ENCODE measurements at places on chromosomes 3 and 15.

GRCh38 chr3:150699068-150699639, 4.6 kb downstream of the ERICH6 start:
- no peak for DNase-seq

DNA sequence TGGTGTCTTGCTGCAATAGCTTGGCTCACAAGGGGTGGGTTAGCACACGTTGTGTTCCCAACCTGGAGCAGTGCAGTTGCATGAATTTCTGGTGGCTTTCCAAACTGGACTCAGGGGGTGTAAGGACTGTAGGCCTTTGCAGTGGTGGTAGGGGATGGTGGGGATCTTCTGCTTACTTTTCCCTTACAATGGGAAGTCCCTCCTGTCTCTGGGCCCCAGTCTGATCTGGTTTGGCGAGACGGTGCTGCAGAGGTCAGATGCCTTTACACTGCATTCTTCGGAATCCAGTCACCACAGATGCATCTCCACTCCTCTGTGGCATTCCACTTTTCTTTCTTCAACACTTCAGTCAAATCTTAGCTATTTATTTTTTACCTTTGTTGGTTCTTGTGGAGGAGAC, 132.1 kb downstream of the DOCK3 start:
- DNase-seq: no peak

GRCh38 chr15:100526027-100526481, 2.7 kb downstream of the CERS3 start:
- peak; percentile 84 for DNase-seq

- no peak for DNase-seq
Observed at GRCh38 chr3:134850761-134851160, 55.7 kb downstream of the EPHB1 start.

DNA sequence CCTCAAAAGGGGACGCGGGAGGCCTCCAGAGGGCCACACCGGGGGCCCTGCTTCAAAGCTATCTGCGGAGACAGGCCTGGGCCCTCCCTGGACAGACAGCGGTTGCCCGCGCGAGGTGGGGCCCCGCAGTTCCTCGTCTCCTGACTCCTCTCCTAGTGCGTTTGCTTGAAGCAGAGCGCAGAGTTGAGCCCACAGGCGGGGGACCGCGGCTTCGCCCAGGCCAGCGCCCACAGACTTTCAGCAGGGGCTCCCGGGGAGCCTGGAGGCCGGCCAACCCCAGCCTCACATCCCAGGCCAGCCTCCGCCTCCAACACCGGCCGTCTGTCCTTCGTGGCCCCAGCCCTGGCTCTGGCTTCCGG, 540 bp upstream of the ADAMTS7 start:
- no peak for DNase-seq

DNA sequence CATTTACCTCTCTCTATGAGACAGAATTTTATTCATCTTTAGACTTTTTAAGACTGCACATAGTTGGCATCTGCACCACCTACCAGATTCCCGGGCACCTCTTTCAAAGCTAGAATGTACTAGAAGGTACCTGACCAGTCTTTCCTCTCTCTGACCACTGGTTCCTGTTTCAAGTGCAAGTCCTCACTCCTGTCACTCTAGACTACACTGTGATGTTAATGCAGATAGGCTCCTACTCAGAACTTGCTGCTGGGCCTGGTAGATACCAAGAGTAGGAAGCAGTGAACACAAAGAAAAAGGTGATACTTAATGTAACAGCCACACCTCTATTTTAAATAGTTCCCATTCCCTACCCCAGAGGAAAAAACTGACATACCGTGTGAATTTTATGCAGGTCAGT, 8.1 kb upstream of the TCAIM start:
- DNase-seq: no peak

DNA sequence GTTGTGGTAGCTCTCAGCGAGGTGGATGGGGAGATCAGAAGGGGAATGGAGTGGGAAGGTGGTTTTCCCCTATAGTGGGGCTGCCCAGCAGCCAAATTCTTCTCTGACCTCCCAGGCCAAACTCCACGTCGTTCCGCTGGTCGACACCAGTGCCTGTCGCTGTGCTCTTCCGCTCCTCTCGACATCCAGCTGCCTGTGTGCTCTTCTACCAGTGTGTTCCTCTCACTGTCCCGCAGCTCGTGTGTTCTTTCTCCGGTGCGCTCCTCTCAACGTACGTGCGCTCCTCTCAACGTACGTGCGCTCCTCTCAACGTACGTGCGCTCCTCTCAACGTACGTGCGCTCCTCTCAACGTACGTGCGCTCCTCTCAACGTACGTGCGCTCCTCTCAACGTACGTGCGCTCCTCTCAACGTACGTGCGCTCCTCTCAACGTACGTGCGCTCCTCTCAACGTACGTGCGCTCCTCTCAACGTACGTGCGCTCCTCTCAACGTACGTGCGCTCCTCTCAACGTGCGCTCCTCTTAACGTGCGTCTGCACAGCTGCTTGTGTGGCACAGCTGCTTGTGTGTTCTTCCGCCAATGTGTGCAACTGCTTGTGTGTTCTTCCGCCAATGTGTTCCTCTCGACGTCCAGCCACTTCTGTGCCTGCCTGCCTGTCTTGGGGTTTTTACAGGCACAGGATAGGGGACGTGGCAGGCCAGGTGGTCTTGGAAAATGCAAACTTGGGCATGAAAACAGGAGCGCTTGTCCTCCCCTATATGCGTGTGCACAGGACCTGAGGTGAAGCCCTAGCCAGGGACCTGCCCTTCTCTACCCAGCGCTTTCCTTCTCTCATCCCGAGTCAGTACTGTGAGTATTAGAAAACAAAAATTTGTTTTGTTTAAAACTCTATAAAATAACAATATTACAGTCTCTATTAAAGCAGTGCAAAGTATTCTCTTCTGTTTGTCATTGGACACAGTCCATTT, 991.1 kb downstream of the GBE1 start:
- DNase-seq: no peak

DNA sequence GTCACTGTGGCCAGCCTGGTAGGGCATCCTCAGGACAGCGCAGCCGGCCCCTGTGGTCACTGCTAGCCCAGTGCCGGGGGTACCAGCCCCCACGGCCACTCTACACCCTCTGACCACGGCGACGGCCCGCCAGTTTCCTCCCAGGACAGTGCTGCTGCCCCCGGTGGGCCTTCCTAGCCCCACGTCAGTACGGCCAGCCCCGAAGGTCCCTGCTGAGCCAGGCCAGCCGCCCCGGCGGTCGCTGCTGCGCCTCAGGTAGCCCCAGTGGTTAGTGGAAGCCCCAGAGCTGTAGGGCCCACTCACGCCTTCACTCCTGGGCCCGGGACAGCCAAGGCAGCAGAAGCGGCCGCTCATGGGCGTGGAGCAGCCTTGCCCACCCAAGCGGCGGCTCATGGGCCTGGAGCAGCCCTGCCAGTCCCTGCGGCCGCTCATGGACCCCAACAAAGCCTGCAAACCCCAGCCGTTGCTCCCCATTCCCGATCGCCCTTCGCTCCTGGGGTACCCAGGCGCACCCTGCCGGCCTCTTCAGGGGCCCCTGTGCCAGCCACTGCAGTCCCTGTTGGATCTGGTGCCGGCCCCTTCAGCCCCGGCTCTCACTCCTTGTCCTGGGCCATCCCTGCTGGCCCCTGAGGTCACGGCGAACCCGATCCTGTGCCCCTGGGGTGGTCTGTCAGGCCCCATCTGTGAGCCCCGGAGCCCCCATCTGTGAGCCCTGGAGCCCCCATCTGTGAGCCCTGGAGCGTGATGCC, 9.5 kb upstream of the ROPN1B start:
- no peak for DNase-seq

GRCh38 chr3:179971280-179971679, 65.5 kb downstream of the PEX5L start:
- DNase-seq: no peak

DNA sequence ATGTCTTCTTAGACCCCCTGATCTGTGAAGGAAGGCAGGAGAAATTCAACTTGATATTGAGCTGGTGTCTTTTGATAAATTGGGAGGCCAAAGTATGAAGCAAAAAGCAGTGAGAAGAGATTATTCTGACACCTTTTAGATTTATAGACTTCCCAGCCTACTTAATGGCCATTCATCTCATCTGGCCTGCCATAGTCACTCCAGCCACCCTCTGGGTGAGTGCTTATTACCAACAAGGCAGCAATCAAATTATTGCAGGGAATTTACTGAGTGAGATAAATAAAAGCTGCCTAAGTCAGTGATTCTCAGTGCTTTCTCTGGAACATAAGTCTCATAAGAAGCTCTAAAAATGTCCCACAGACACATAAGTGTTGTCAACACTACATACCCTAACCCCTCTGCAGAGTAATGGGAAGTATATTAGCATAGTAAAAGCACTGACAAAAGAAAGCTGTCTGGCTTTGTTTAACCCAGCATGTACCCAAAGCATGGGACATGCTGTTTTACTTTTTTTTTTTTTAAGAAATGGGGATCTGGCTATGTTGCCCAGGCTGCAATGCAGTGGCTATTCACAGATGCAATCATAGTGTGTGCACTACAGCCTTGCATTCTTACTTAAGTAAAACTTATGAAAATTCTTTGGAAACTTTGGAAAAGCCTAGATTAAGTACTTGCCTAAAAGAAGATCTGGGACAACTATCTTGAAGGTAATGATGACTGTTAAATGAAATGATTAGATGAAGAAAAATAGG, 725.3 kb downstream of the TUSC7 start:
- DNase-seq: no peak

GRCh38 chr15:100759698-100760356, 119.8 kb upstream of the ALDH1A3 start:
- DNase-seq: no peak

DNA sequence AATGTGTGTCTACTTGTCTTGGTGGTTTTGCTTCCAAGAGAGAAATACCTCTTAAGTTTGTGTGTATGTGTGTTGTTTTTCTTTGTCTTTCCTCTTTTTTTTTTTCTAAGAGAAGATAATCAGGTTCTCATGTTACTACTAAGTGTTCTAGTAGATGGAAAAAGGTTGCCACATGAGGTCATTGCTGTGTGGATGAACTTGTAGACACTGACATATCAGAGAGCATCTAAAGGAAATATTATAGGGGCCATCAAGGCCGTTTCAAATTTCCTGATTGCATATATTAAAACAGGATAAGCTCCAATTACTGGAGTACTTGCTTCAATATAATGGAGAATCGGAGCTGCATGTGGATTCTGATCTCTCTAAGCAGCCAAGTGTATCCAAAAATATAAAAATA, 747.5 kb downstream of the NR2F2 start:
- no peak for DNase-seq

GRCh38 chr15:62945063-62945462, 97.5 kb upstream of the TPM1 start:
- no peak for DNase-seq

DNA sequence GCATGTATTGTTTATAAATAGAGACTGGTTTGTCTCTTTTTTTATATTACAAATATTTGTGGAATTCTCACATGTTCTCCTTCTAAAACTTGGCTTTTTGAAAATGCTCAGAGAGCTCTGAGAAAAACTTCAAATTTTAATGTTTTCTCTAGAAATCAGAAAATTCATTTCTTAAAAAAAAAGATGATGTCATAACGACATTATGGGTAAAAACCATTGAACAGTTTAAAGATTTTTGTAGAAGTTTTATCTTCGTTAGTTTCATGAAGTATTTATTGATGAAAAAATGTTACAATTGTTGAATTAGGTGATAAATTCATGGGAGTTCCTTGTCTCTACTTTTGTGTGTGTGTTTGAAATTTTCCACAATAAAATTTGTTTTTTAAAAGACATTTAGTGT, 81.3 kb downstream of the SATB1 start:
- DNase-seq: no peak

DNA sequence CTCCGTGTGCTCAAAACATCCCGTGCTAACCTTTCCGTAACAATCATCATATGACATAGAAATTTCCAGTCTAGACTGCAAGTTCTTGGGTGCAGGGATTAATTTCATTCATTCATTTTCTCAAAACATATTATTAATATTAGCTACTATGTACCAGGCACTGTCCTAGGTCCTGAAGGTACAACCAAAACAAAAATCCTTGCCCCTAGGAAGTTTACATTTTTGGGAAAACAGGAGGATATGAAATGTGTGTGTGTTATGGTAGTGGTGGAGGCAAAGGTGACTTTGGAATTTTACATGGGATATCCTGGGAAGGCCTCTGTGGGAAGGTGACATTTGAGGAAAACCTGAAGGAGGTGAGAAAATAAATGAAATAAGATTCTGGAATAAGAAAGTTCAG, 222.6 kb downstream of the LRRC3B start:
- DNase-seq: no peak

DNA sequence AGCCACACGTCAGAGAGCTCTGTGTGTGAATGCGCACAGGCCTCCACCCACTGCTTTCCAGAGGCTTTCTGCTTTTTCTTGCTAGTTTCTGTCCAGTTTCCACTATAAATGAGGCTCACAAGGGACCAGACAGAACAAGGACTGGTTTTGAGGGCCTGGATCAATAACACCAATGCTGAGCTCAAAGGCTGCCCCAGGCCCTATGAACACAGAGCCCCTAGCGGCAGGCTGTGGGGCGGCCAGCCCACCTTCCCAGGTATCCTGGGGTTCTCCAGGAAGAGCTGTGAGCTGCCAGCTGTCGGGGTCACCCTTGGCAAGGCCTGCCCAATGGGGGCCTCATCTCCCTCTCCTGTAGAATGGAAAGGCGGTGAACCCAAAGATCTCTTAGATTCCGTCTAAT, 2.2 kb upstream of the ITIH3 start:
- DNase-seq: no peak

DNA sequence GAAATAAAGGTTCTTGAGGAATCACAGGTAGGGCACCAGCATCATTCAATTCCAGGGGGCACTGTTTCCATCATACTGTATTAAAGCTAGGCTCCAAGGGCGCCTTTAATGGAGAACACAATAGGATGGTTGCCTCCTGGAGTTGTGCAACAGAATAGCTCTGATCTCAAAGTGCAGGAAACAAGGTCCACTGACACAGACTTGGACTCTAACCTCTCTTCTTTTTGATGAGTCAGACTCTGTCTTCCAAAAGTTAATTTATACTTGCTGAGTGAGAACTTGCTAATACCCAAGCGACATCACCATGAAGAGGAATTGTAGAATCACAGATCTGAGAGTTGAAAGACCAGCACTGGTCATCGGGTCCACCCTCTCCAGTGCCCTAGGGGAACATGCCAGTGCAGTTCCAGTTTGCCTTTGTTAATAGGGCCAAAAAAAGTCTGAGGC, 94.4 kb upstream of the PHLDB2 start:
- no peak for DNase-seq

GRCh38 chr3:125281381-125281780, 68.8 kb upstream of the SLC12A8 start:
- DNase-seq: no peak

GRCh38 chr3:63349583-63350573, 71.8 kb downstream of the SYNPR start:
- DNase-seq: no peak

DNA sequence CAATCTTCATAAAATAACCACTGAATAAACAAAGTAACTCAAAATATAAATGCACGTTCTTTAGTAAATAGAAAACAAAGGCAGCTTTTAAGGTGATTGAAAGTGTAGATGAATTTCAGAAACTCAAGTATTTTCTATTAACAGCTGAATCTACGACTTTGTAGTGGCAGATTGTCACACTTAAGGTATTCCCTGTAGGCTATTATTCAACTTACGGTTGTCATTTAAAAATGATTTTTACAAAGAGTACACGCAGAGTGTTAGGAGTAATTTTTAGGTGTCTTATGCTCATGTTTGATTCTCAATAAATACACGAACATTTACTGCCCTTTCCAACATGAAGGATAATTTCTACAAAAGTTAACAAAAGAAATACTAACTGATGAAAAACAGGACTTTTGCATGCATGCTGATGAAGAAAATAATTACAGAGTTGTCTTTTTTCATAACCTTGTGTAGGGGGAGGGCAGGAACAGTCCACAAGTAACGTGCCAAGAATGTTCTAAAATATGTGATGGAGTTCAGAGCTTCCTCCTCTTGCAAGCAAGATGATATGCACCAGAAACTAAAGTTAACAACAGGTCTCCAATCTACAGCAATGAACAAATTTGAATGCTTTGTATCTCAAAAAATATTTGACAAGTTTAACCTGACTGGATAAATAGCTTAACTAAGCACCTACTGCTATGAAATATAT, 16.7 kb downstream of the DCBLD2 start:
- no peak for DNase-seq
